ENCODE measurements at places on chromosomes 7 and 10. TPM values are rescaled to one million over a fixed set of nuclear protein-coding genes. Genes with fewer than 3 reads are reported as not detected.

The VSTM2A gene
- not detected for total RNA-seq

The HMX2 gene
- not detected for total RNA-seq

The INTS15 gene
- total RNA-seq: 10.1 TPM

The SERPINE1 gene
- total RNA-seq: 1,589 TPM
